Umbilical cord (tissue), 2 donors: ENCODE measurements at places on chromosomes 5 and 9. TPM values are rescaled to one million over a fixed set of nuclear protein-coding genes. Genes with fewer than 3 reads are reported as not detected.

The ARHGEF39 gene
- 5.5 TPM for total RNA-seq

The NFX1 gene
- 49.8 TPM for total RNA-seq

The GMCL2 gene
- total RNA-seq: 4.1 TPM

The LCN9 gene
- not detected for total RNA-seq

The ENC1 gene
- total RNA-seq: 21.9 TPM

The ANKRD34B gene
- total RNA-seq: 4.1 TPM

The SPATA24 gene
- total RNA-seq: 7.2 TPM

The KIF20A gene
- total RNA-seq: 6.0 TPM

The GZMA gene
- total RNA-seq: 0.96 TPM

The ZDHHC11 gene
- total RNA-seq: not detected

GRCh38 chr5:91469517-91470165, 86.5 kb upstream of the ARRDC3 start:
- peak; percentile 8 for DNase-seq

GRCh38 chr5:103785569-103785968, 223.0 kb upstream of the NUDT12 start:
- DNase-seq: peak; percentile 56

DNA sequence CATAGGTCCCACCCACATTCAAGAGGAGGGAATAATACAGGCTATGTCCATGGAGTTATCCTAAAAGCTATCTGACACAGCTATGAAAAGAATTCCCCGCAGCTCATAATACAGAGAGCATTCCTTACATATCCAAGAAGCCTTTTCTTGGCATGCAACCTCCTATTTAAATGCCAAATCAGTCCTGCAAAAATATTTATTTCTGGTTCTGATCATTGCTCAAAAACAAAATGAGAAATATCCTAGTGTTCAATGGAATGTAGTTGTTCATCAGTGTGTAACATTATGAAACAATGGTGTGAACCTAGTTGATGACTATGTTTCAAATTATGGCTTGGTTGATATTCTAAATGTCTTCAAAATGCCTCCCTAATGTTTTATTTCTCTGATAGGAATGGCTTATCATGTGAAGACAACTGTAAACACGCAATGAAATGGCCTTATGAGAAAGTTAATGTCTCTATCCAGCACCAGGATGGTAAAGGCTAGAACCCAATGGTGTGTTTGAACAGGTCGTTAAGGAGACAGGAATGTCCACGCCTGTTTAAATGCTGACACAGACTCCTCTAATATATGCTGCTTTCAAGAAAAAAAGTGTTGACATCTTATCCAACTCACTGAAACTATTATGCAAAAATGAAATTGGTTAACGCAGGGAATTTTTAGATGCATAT, 126.7 kb upstream of the CDH6 start:
- peak; percentile 51 for DNase-seq

GRCh38 chr9:105295201-105295550, 50.7 kb downstream of the SLC44A1 start:
- DNase-seq: no peak

- no peak for DNase-seq
Observed at GRCh38 chr5:112418659-112419163, 366 bp downstream of the EPB41L4A start.

- no peak for DNase-seq
Observed at GRCh38 chr9:75907329-75907728, 16.9 kb downstream of the PCSK5 start.

GRCh38 chr5:9438596-9439354, 107.1 kb downstream of the SEMA5A start:
- no peak for DNase-seq

DNA sequence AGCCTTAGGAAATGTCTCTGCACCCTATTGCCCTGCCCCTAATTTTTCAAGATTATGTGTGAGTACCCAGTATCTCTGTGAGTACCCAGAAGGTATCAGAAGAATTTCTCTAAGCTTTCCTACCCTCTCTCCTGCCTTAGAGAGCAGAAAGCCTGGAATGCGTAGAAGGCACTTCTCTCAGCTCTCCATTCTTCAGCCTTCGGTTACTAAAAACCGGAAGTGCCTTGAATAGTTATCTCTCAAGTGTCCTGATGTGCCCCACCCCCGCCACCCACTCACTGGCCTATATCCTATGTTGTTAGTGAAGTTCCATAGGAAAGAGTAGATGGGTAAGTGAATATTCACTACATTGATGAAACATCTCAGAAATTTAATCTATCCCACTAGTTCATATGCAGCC, 210.7 kb upstream of the CDH10 start:
- no peak for DNase-seq

GRCh38 chr5:154583671-154584177, 105.7 kb upstream of the HAND1 start:
- no peak for DNase-seq
